ENCODE measurements at places on chromosomes 7 and 10.

GRCh38 chr7:112987171-112987570 lies 99.5 kb downstream of the GPR85 start:
- DNase-seq = no peak

DNA sequence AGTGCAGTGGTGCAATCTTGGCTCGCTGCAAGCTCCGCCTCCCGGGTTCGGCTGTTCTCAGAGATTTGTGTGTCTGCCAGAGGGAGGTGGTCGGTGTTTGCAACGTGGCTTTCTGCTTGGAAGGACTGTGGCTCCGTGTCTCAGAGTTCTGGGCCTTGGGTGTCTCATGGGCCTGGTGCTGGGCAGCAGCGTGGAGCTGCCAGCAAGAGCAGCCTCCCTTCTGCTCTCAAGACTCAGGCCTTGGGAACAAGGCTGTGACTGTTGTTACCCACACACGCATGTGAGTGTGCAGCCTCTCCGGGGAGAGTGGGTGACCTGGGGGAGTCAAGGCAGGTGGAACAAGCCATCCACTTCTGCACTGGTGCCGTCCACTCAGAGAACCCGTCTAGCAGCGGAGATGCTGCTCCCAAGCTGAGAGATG lies 52.0 kb downstream of the VIPR2 start:
- DNase-seq = no peak

DNA sequence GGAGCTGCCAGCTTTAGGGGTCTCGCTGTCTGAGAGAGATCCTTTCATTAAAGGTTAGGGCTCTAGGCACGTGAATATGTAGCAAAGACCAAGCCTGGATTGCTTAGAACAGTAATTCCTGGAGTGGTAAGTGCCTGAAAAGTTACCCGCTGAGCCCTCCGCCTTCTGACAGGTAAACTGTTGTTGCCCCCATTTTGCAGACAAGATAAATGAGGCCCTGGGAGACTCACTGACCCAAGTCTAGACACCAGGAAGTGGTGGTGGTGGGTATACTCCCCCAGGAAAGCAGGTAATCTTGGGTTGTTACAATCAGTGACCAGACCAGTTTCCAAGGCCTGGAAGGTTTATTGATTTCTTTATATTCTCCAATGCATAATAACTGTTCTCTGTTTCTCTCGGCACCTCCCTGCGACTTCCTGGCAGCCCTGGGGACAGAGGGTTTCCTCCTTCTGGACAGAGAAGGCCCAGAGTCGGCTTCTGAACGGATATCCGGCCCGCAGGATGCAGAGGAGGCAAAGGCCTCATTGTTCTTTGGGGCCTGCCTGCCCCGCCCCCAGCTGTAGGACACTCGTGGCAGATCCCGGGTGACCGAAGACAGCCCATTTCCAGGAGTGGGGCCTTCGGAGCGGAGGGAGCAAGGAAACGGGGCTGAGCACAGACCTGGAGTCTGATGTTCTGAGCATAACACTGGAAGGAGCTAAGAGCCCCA lies 1.3 kb upstream of the GRK5 start:
- DNase-seq = peak; percentile 62

GRCh38 chr10:78414380-78414779 lies 380.7 kb downstream of the RPS24 start:
- no peak for DNase-seq

DNA sequence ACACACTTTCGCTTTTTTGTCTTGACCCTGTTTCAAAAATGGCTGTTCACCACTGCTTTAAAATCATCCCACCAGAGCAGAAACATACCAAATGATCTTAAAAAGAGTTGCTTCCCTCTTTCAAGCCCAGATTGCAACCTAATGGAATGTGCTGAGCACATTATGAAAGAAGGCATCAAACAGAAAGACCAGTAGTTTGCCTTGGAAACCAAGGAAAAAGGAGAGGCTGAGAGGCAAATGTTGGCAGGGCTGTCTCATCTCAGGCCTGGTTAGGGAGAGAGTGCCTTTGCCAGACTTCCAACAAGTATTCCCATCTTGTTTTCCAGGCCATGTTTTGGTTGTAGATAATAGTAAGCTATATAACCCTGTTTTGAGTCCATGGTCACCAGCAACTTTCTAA lies 64.3 kb downstream of the ABCB4 start:
- no peak for DNase-seq

GRCh38 chr10:82529062-82529461 lies 654.1 kb downstream of the NRG3 start:
- no peak for DNase-seq

- no peak for DNase-seq
Measured at GRCh38 chr10:125343118-125343925, 183.0 kb upstream of the CTBP2 start.

DNA sequence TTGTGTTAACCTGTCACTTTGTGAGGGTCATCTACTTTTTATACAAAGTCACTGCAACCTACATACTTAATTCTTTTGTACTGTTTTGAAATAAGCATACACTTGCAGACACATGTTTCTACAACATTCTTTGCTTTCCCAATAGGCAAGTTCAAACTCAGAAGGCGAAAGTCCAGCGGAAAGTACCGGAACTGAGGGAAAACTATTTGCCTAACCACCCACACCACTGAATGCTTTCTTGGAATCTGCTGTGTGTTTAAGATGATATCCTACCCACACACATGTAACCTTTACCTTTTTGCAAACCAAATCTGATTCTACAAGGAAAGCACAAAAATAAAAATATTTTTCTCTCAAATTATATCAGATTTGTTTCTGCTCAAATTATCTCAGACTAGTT lies 139.4 kb upstream of the AGR3 start:
- no peak for DNase-seq

- no peak for DNase-seq
Measured at GRCh38 chr7:154672659-154673415, 330.1 kb downstream of the PAXIP1 start.

GRCh38 chr7:42014625-42015618 lies 222.1 kb downstream of the GLI3 start:
- peak; percentile 62 for DNase-seq

DNA sequence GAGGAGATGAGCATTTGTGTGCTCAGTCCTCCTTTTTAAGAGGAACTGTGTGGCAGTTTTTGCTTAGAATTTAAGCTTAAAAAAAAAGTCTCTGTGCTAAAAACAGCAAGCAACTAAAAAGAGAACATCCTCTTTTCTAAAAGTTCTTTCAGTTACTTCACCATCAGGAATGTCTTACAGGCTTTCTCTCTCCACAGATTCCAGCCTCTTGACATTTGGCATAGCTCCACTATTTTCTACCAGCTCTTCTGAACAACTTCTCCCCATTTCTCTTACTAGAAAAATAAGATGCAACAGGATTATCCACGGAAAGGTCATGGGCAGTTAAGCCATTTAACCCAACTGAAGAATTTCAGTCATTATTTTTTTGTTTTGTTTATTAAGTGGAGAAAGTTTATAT lies 13.2 kb downstream of the PCLO start:
- no peak for DNase-seq

DNA sequence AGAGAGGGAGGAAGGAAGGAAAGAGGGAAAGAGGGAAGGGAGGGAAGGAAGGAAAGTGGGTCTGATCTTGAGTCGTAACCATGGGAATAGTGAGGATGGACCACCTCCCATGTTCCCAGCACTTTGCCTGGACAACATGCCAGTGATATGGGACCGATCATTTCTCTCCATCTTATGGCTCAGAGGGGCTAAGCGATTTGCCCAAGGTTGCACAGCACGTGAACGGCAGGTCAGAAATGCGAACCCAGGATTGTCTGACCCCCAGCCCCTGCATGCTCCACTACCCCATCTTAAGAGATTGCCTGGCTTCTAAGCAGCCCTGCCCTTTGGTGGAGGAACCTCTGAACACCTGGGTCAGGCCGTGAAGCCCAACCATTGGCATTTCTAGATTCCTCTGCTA lies 109.0 kb upstream of the CARD11 start:
- no peak for DNase-seq

DNA sequence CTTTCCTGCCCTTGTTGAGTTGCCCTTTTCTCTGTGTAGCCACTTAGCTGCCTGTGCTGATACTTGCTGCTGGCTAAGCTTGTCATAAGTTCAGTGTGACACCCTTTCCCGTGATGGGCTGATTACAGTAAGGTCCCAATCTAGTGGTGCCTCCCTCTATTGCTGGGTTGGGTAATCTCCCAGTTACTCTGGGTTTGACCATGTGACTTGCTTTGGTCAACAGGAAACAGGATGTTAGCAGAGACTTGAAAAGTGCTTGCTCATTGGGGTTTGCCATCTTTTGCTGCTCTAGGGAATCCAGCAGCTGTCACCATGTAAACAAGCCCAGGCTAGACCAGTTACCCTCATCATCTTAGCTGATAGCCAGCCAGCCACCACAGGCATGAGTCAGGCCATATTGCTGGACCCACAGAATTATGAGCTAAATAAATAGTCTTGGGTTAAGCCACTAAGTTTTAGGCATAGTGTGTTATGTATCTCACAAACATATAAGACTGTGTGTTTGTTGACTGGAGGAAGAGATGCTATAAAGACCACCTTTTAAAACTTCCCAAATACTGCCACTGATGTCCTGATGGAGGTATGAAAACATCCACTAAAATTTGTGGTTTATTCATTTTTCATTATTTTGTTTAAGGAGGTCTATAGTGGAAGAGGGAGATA lies 4.0 kb upstream of the LEP start:
- DNase-seq = no peak

DNA sequence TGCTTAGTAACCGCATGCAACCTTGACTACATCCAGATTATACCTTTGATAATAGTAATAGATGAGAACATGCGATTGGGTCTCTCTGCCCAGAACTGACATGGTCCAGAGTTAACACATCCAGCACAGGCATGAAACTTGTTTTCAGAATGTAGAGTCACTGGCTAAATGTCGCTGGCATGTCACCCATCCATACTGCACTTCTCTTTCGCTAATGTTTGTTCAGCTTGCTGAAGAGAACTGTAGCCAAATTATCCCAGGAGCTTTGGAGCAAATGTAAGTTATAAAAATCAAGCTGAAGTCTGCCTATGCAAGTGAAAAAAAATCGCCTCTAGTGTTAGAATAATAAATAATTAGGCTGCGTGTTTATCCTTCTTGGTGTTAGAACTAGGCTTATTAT lies 98.2 kb downstream of the PRTFDC1 start:
- no peak for DNase-seq

DNA sequence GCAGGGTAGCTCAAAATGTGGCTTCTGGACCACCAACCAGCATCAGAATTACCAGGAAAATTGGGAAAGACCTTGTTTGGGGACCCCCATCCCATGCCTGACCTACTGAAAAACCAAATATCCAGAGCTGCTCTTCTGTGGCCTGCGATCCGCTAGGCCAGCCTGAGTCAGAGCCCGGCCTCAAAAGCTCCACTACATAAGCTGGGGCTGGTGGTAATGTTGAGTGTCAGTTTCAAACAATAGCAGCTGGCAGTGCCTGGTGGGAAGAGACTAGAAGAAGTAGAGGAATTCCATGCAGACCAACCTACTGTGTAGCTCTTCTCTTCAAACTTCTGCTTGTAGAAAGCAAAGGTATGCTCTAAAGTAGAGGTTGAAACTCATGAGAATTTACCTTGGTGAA lies 52.0 kb downstream of the KLRG2 start:
- DNase-seq = no peak

GRCh38 chr10:123132576-123133477 lies 2.9 kb upstream of the HMX3 start:
- peak; percentile 94 for DNase-seq

GRCh38 chr7:96266580-96266979 lies 55.3 kb downstream of the SLC25A13 start:
- no peak for DNase-seq

DNA sequence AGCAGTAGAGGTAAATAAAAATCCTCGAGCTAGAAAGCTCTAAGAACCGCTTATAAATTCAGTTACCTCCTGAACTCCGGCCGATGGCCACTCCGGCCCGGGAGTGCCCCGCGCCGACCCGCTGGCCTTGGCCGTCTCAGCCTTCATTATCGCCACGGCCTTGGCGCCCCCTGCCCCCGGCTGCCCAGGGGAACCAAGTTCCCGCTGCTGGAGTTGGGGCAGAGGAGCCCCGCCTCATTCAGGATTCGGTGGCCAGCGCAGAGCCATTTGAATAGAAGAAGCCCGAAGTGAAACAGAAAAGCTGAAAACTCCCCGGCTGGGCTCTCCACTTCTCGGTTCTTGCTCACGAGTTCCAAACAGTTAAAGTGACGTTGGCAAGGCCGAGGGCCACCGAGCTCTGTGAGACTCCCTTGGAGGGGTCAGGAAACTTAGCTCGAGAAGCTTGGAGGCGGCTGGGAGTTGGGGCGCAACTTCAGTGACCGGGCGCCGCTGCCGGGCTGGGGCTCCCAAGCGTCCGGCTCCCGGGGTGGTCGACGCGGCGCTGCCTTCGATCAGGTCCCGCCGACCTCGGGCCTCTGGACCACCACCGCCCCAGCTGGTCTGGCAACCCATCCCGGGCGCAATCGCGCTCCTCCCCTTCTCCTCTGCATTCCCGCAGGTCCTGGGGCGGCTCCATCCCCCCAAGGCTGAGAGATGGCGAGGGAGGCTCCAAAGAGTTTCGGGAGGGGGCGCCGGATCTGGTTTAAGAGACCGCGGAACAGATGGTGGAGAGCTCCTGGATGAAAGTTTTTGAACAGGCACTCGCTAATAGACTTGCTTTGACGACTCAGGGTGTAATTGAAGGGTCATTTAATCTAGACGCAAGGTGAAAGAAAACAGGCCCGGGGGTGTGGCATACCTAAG lies 5.8 kb upstream of the FEZF1 start:
- no peak for DNase-seq

DNA sequence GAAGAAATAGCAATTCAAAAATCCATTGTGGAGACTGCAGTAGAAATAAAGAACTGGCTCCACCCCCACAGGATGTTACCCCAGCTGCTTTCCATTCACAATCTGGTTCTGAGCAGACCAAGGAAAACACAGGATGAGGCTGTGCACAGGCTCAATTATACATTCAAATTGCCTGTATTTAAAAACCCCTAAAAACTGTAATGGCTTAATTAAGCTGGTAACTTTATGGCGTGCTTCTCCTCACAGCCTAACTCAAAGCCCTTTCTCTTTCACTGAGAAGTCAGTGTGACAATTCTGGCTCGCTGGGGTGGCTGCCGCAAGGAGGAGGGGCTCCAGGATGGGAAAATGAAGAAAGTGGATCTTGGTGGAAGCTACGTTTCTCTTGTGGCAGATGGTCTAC lies 1191.1 kb downstream of the SORCS1 start:
- no peak for DNase-seq

GRCh38 chr10:112858986-112859651 lies 90.9 kb upstream of the TCF7L2 start:
- DNase-seq = no peak

DNA sequence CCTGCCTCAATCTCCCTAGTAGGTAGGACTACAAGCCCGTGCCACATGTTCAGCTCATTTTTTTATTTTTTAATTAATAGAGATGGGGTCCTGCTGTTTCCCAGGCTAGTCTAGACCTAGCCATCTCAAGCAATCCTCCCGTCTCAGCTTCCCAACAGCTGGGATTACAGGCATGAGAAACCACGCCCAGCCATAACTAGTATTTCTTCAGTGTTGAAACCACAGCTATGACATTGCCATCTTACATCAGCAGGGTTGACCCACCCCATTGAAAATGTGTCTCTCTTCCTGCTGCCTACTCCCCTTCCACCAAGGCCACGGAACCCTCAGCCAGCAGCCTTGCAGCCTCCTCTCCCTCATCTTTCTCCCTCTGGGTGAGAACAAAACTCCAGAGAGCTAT lies 62.1 kb upstream of the ZNF746 start:
- DNase-seq = no peak

GRCh38 chr7:8499128-8499527 lies 65.7 kb downstream of the NXPH1 start:
- no peak for DNase-seq
